ENCODE measurements at places on chromosomes 6 and 20.

DNA sequence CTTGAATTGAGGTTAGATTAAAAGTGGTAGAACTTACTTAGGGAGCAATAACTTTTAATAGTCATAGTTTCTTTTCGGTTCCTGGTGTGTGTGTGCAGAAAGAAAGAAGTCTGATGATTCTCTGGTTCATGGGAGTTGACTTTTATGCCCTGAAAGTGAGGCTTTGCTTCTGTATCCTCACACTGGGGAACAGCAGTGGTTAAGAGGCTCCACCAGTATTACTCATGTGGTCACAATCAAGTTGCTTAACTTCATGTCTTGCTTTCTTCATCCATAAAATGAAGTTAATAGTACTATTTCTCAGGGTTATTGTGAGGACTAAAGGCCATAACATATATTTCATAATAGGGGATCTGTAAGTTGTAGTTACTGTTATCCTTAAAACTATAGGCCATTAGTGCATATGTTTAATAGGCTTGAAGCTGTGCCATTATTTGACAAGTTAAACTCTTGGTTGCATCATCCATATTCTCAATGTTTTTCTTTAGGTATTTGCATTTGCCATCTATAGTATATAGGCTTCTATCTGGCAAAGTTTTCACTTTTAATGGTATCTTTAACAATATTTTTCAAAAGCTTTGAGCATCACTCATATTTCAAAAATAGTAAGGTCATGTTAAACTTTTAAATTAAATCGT, 262.4 kb downstream of the PLCB1 start:
- peak; percentile 95 for DNase-seq

GRCh38 chr20:29297411-29298270, 1959.8 kb upstream of the DEFB115 start:
- DNase-seq: no peak

- DNase-seq: no peak
Measured at GRCh38 chr6:148667395-148667794, 79.4 kb upstream of the UST start.

DNA sequence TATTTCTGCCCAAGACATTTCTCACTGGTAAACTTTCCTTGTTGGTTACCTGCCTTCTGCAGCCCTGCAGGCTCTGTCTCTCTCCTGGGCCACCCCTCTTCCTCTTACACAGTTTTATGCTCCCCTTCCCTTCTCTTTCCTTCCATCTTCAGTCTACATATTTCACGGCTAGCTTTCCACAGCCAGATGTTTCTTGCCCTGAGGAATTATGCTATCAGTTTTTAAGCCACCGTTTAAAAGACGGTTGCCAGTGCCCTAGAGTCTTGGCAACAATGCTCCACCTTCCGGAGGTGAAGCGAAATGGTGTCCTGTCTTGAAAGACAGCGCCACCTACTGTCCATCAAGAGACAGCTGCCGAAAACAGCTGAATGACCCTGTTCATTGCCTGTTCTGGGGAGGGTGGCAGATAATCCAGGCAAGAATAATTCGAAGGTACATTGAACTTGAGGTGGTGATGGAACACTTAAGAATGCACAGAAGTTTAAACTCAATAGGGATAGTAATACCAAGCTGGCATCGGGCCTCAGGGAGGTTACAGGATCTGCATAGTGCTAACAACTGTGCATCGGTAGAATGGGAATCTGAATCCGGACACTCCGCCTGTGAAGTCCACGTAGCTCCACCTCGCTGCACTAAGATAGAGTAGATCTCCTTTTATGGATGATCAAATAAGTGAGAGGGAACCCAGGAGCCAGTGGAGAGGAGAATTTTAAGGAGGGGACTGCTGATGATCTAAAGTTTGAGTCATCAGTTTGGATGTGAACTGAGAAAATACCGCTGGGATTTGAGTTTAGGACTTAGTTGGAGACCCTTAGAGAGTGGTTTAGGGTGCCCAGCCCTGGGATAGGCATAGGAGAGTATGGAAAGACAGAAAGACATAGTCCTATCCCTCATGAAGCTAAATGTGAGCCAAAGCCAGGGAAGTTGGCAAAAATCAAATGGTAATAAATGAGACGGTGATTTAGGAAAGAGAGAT, 4.8 kb upstream of the TRIM40 start:
- peak; percentile 85 for DNase-seq

DNA sequence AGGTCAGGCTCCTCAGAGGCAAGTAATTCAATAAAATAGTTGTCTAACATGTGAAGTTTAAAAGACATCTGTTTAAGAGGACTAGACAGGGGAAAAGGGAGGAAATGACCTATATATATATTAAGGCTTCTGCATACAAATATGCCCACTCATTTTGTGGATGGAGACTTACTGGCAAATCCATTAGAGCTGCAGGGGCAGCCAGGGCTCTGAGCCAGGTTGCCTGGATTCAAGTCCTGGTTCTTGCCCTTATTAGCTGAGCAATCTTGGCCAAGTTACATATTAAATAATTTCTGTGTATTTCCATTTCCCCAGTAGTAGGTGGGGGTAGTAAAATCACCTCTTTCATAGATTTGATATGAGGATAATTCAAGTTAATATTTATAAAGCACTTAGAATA, 287.0 kb upstream of the RIMS1 start:
- no peak for DNase-seq

- no peak for DNase-seq
Measured at GRCh38 chr6:1445650-1446330, 56.4 kb downstream of the FOXF2 start.

GRCh38 chr6:14068623-14069022, 48.9 kb upstream of the CD83 start:
- no peak for DNase-seq

Data from inflammatory macrophage treated with lipopolysaccharide for 4 hours (primary cell).